SK-N-SH (cell line): ENCODE measurements at places on chromosomes 7 and 10. TPM values are rescaled to one million over a fixed set of nuclear protein-coding genes. Genes with fewer than 3 reads are reported as not detected.

GRCh38 chr7:5567790-5568189 is 144.2 kb upstream of the TNRC18 start:
- DNase-seq: peak; percentile 25

DNA sequence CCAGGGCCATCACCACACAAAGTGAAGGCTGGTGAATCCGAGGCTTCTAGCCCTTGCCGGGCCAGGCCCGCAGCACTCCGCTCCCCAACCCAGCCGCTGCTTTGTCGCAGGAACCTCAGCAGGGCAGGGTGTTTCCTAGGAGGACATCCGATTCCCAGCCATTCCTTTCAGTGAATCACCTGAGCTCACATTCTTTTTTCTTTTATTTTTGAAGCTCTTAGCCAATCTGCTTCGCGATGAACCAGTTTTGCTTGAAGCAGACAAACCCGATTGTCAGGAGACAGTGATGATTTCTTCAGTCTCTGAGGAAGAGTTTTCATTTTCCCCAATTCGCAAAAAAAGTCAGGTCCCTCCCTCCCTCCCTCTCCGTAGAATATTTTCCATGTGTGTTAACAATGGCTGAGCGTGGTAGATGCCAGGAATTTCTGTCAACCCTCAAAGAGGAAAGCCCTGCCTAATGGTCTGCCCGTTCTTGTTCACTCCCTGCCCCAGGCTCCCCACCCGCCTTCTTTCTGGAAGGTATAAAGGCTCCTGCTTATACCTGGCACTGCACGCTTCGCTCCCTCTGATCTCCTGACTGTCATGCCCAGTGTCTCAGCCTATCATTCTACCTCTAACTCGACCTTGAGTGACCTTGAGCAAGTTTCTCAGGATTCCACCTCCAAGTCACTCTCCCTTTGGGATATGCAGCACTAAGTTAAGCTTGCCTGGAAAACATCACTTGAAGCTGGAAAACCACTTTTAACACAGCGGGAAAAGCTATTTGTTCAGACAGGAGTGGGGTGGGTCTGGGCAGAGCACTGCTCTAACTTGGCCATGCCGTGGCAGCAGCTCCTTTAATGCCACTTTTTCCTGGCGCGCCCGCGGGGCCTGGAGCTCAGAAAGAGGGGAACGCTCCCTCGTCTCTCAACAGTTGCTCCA is 35.1 kb downstream of the EGFR start:
- no peak for DNase-seq

DNA sequence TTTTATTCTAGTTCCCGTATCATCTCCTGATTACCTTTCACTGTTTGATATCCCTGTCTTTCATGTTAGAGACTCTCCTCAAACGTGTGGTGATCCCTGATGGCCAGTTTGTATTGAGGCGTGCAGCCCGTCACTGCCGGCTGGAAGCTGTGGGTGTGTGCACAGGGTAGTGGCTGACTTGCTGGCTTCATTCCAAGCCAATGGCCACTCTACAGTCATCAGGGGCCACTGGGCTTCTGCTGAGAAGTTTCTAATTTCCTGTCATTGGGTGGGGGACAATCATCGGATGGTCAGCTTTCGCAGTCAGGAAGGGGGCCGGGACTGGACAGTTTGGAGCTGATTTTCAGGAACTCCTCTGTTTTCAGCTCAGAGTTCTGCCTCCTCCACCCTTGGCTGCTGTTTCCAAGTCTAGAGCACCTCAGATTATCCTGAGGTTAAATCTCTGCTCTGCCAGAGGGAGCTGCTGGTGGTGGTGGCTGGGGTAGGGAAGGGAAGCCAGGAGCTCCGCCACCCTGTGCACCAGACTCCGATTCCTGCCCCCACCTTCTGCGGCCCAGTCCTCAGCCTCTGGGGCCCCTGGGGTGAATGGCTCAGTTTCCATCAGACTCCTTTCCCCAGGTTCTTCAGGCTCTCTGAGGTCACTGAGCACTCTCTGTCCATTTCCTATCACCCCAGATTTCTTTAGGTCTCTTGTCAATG is 34.9 kb downstream of the BAIAP2L1 start:
- DNase-seq: no peak

- DNase-seq: no peak
These were observed 119.3 kb upstream of the PRKCQ start for GRCh38 chr10:6699336-6699735.

- DNase-seq: no peak
These were observed 19.7 kb downstream of the CALML5 start for GRCh38 chr10:5479481-5480161.

GRCh38 chr7:108403597-108404217 is 52.5 kb downstream of the NRCAM start:
- DNase-seq: peak; percentile 25

GRCh38 chr7:25075459-25075858 is 49.6 kb downstream of the CYCS start:
- DNase-seq: no peak

DNA sequence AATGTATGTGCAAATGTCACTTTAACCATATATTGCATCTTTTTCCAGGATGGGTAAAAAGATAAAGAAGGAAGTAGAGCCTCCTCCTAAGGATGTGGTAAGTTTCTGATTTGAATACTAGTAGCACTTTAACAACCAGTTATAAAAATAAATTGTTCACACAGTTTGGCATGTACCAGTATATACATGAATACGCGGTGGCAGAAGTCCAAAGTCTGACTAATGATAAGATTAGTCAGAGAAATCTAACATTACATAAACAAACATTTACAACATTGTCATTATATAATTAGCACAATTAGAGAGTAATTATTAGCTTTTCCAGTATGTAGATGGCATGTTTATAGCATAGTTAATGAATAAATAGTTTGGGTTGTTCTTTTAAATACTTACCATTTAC is 4.1 kb downstream of the ARMC3 start:
- DNase-seq: no peak

DNA sequence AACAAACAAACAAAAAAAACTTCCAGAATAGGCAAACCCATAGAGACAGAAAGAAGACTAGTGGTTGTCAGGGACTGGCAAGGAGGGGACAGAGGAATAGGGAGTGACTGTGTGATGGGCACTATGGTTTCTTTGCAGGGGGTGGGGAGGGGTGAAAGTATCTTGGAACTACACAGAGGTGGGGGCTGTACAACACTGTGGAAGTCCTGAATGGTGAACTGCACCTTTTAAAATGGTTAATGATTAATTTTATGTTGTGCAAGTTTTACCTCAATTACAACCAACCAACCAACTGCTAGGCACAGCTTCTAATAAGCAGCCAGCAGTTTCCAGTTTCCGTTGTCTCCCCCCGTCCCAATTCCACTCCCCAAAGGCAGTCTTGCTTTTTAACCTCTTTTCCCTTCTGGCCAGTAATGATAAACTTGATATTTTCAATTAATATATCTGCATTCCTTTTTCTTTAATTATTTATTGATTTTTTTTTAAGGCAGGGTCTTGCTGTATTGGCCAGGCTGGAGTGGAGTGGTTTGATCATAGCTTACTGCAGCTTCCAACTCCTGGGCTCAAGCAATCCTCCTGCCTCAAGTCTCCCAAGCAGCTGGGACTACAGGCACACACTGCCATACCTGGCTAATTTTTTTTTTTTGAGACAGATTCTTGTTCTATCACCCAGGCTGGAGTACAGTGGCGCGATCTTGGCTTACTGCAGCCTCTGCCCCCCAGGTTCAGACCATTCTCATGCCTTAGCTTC is 46.8 kb downstream of the HIP1 start:
- no peak for DNase-seq

DNA sequence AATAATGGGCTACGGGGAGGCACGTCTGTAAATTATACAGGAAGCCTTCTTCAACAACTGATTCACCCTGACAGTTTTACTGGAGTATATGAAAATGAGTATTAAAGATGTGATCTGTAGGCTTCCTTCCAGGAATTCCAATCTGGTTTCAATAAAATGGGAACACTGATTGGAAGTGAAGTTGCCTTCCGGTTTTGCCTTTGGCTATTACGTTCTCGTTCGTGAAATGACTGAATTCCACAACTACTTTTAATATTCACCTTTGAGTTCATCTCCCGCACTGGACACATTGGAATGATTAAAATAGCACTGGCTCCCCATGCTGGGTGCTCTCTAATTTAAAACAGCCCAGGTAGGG is 350.1 kb upstream of the MKI67 start:
- DNase-seq: peak; percentile 43

- no peak for DNase-seq
These were observed 51.5 kb downstream of the MCMBP start for GRCh38 chr10:119821182-119821581.

DNA sequence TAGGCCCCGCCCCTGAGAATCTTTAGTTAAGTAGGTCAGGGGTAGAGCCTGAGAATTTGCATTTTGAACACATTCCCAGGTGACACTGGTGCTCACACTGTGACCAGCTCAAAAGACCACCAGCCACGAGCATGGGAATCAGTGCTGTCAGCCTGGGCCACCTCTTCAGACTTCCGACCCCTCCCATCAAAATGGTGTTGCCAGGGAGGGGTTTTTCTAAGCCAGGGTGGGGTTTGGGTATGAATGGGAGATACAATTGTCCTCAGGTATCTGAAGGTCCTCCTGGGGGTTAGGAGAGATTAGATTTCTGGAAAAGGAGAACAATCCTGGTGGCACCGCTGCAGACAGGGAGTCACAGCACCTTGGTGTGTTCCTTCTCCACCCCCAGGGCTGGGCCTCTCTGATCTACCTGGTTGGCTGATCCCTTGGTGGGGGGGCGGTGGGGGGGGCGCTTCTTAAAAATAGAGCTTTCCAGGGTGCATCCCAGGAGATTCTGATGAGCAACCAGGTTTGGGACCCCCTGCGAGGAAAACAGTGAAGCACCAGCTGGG is 111.5 kb upstream of the ANLN start:
- no peak for DNase-seq

GRCh38 chr10:98858525-98858924 is 377.1 kb downstream of the HPSE2 start:
- DNase-seq: no peak

DNA sequence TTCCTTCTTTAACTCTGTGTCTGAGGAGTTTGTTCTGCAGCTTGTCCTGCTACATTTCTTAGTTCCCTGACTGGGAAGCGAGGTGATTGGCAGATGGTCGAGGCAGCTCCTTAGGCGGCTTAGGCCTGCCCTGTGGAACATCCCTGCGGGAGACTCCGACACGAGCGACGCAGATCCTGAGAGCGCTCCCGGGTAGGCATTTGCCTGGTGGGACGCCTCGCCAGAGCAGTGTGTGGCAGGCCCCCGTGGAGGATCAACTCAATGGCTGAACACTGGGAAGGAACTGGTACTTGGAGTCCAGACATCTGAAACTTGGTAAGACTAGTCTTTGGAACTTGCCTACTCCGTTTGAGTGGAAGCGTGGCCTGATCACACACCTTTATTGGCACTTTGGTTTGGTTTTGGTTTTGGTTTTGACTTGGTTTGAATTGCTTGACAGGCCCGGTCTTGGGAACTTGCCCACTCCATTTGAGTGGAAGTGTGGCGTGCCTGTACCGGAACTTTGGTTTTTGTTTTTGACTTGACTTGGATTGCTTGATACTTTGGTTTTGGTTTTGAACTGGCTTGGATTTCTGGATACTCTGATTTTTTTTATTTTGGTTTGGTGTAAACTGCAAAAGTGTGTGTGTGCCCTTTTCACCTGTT is 42.6 kb downstream of the MAP3K8 start:
- DNase-seq: no peak

DNA sequence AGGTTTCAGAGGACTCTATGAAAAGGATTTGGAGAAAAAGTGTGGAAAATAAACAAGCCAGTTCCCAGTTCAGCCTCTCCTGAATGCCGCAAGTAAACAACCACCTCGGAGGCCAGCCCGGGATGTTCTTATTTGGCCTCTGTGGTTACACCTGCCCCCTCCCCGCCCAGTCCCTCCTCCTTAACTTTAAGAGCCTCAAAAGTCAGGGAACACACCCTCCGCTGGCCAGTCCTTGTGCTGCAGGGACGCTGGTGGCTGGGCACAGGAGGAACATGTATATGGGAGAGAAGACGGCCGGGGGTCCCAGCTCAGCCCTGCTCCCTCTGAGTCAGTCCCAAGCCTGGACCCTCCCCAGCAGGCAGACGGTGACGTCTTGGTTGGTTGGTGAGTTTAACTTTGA is 6.1 kb downstream of the CHST3 start:
- peak; percentile 60 for DNase-seq

GRCh38 chr7:55568613-55569268 is 3.6 kb downstream of the VOPP1 start:
- DNase-seq: peak; percentile 82

DNA sequence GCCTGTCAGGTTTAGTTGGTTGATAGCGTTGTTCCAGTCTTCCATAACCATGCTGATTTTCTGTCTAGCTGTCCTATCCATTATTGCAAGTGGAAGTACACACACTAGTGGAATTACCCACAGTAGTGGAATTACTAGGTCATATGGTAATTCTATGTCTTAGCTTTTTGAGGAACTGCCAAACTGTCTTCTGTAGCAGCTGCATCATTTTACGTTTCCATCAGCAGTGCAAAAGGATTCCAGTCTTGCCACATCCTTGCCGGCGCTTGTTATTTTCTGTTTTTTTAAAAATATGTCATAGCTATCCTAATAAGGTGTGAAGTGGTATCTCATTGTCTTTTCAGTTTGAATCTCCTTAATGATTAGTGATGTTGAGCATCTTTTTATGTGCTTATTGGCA is 17.2 kb upstream of the RHBDD2 start:
- no peak for DNase-seq

GRCh38 chr10:28958468-28958867 is 281.1 kb downstream of the BAMBI start:
- no peak for DNase-seq

DNA sequence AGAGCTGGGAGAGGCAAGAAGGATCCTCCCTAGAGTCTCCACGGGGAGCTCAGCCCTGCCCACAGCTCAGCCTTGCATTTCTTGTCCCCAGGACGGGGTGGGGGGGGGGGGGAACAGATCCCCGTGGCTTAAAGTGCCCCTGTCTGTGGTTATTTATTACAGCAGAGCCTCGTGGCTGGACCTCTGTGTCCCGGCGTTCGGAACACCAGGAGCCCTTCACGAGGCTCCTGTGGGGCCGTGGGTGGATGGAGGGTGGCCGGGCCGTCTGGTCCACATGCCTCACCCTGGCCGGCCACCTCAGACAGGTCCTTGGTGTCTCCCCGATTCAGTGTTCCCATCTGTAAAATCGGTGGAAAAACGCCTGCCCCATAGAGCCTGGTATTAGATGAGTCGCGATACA is 37.9 kb downstream of the FAM20C start:
- DNase-seq: no peak

- no peak for DNase-seq
These were observed 113.9 kb upstream of the FAM171A1 start for GRCh38 chr10:15485027-15485426.

GRCh38 chr10:25820874-25821273 is 113.2 kb upstream of the MYO3A start:
- no peak for DNase-seq

Gene CALHM1
- not detected in 2 replicates for polyA plus RNA-seq

Gene RASA4
- polyA plus RNA-seq: 29.2 and 31.7 TPM in 2 replicates

Gene ASB15
- not detected in 2 replicates for polyA plus RNA-seq

Gene SFRP5
- not detected in 2 replicates for polyA plus RNA-seq

Gene RAB19
- polyA plus RNA-seq: not detected in 2 replicates

Gene HECW1
- polyA plus RNA-seq: not detected in 2 replicates

Gene MLXIPL
- 0.21 and 0.32 TPM in 2 replicates for polyA plus RNA-seq

Gene MNX1
- not detected in 2 replicates for polyA plus RNA-seq

Gene MRC1
- polyA plus RNA-seq: not detected in 2 replicates
